ENCODE measurements at places on chromosomes 2 and 18. TPM values are rescaled to one million over a fixed set of nuclear protein-coding genes. Genes with fewer than 3 reads are reported as not detected.

DNA sequence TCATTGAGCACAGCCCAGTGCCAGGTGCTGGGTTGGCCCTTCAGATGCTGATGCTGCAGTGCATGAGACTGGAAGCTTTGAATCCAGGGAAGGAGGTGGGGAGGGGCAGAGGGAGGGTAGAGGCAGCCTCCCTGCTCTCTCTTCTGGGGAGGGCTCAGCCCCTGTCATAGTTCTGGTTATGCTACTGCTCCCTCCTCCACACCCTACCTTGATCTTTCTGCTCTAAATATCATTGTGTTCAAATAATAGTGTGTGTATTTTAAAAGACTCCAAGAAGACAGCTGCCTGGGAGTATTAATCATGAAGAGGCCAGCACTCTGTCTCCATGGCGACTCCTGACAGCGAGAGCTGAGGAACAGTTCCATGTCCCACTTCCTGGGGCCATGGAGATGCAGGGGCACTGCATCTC is 3.8 kb upstream of the EGR4 start:
- H3K4me3 ChIP-seq = no peak overlapping the region
- H3K36me3 ChIP-seq = no peaks in the 10 kb centered on the region
- DNase-seq = no peak
- H3K4me1 ChIP-seq = peaks cover 7% of the 10 kb centered on the region

The PDCD1 gene
- 0.23 TPM for total RNA-seq

The TNFRSF11A gene
- 0.08 TPM for total RNA-seq

The C2orf66 gene
- total RNA-seq = not detected

The ANKRD23 gene
- total RNA-seq = 16.2 TPM

The SAP130 gene
- 27.4 TPM for total RNA-seq

DNA sequence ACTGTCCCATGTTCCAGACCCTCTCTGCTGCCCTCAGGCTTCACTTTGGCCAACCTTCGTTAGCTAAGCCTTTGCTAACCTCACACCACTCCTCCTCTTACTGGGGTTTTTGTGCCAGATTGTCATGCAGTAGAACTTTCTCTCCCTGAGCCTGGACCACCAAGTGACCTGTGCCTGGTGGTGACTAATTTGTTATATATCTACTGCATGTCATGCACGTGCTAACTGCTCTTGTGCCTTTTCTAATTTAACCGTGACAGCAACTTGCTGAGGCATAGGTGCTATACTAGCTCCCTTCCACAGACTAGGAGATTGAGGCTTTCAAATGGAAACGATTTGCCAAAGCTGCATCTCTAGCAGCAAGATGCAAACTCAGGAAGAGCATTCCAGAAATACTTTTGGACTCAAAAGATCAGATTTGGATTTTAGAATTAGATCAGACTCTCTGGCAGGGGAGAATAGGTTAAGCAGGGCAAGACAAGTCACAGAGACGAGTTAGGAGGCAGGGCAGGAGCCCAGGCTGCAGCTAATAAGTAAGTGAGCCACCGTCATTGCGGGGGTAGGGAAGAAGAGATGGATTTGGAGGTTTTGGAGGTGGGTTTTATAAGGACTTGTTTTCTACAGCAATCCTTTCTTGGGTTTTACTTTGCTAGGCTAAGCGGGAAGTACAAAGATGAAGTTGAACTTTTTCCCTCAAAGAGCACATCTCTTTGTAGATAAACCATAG is 1.8 kb downstream of the PPP1R7 start:
- H3K27ac ChIP-seq = peak overlapping the region; percentile 77
- H3K36me3 ChIP-seq = no peaks in the 10 kb centered on the region
- peak overlapping the region; percentile 95 for H3K4me3 ChIP-seq
- peaks cover 25% of the 10 kb centered on the region for H3K4me1 ChIP-seq
- no peaks in the 10 kb centered on the region for H3K27me3 ChIP-seq

- H3K27me3 ChIP-seq = no peaks in the 10 kb centered on the region
- H3K4me3 ChIP-seq = no peak overlapping the region
- peaks cover 4% of the 10 kb centered on the region for H3K36me3 ChIP-seq
- no peak overlapping the region for H3K27ac ChIP-seq
These were observed 48.6 kb downstream of the BIN1 start for GRCh38 chr2:127058246-127058953.

DNA sequence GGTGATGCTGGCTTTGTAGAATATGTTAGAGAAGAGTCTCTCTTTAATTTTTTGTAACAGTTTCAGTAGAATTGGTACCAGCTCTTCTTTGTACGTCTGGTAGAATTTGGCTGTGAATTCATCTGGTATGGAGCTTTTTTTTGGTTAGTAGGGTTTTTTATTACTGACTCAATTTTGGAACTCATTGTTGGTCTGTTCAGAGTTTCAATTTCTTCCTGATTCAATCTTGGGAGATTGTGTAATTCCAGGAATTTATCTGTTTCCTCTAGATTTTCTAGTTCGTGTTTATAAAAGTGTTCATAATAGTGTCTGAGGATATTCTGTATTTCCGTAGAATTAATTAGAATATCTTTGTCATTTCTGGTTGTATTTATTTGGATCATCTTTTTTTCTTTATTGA is 943.5 kb downstream of the TRIB2 start:
- H3K27ac ChIP-seq = no peak overlapping the region
- no peak for DNase-seq
- no peaks in the 10 kb centered on the region for H3K27me3 ChIP-seq
- H3K36me3 ChIP-seq = no peaks in the 10 kb centered on the region
- H3K4me3 ChIP-seq = no peak overlapping the region

DNA sequence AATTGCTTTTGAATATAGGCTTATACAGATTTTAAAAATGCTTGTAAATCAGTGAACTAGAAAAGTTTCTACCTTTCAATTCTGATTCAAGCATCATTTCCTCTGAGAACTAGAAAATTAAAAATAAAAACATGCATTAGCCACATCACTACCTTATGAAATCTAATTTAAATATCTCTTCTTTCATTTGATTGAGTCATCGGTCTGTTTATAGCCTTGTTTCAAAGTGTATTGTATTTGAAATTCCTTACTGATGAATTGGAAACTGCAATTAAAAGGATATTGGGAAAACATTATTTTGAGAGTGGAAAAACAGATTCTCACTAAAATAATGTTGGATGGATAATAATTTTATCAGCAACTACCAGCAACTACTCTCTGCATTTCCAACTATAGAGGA is 717.7 kb upstream of the FAM98A start:
- H3K36me3 ChIP-seq = no peaks in the 10 kb centered on the region
- H3K27ac ChIP-seq = no peak overlapping the region
- H3K27me3 ChIP-seq = no peaks in the 10 kb centered on the region
- no peaks in the 10 kb centered on the region for H3K4me1 ChIP-seq
- H3K4me3 ChIP-seq = no peak overlapping the region

GRCh38 chr2:74316627-74317295 is 26.5 kb downstream of the SLC4A5 start:
- H3K4me3 ChIP-seq = no peak overlapping the region
- H3K4me1 ChIP-seq = no peaks in the 10 kb centered on the region
- H3K36me3 ChIP-seq = peaks cover 49% of the 10 kb centered on the region
- H3K27me3 ChIP-seq = no peaks in the 10 kb centered on the region
- H3K27ac ChIP-seq = no peak overlapping the region

GRCh38 chr18:36295880-36296301 is 1.6 kb upstream of the FHOD3 start:
- DNase-seq = no peak
- H3K36me3 ChIP-seq = no peaks in the 10 kb centered on the region
- H3K27ac ChIP-seq = no peak overlapping the region
- no peak overlapping the region for H3K4me3 ChIP-seq

The KIF5C gene
- 9.4 TPM for total RNA-seq

DNA sequence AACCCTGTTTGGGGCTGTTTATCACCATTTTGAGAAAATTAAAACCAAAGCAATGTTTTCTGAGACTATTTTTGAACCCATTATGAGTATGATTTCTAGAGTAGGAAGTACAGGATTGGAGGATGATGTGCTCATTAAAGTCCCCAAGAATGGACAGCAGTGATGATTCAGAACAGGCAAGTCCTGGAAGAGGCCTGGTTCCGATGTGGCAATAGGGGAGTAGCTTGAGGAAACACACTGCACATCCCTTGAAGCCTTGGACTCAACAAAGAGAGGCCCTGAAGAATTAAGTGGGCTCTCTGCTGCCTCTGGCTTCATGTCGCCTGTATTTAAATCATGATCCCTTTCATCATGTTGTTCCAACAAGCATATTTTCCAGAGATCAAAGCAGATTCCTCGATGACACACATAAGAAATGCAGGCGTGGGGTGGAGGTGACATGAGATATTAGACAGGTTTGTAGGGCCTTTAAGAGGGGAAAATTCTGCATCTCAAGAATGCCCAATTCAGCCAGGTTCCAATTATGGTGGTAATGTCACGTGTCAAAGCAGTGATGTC is 242.2 kb downstream of the FHOD3 start:
- no peaks in the 10 kb centered on the region for H3K4me1 ChIP-seq
- H3K4me3 ChIP-seq = no peak overlapping the region
- no peak for DNase-seq
- no peaks in the 10 kb centered on the region for H3K36me3 ChIP-seq

DNA sequence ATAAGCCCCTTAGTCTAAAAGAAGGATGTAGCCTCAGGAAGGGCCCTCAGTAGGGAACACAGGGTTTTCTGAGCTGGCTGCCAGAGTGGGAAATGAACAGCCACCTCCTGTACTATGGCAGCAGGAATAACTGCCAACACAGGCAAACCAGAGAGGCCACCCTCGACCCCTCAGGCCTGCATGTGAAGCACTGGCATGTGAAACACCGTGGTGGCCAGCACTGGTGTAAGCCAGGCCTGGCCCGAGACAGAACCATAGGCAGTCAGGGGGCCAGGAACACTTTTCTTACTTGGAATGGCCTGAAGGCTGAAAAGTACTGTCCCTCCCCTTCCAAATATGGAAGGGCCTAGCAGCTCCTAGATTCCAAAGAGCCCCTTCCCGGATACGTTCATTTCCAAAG is 28.2 kb downstream of the SFXN5 start:
- H3K4me3 ChIP-seq = no peak overlapping the region
- H3K27me3 ChIP-seq = no peaks in the 10 kb centered on the region
- peaks cover 11% of the 10 kb centered on the region for H3K4me1 ChIP-seq
- no peak for DNase-seq
- no peak overlapping the region for H3K27ac ChIP-seq

The KYNU gene
- total RNA-seq = 1.2 TPM

DNA sequence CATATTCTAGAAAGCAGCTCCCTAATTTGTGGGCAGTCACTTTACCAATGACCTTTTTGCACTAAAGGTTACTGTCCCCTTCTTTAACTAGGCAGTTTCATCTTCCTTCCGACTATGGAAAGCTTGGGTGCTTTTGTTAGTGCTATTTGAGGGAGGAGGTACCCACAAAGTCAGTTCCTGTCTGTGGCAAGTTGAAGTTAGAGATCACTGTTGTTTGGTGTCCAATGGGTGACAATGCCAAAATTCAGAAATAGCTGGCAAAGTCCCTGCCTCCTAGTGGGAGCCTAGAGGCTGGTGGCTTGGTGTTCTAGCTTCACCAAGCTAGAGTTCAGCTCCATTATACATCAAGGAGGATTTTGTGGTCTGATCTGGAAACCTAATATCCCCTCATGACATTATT is 87.1 kb upstream of the PNPT1 start:
- peaks cover 9% of the 10 kb centered on the region for H3K27me3 ChIP-seq
- DNase-seq = no peak
- no peak overlapping the region for H3K4me3 ChIP-seq

The SATB2 gene
- total RNA-seq = 0.49 TPM

The LOXHD1 gene
- 0.39 TPM for total RNA-seq

The CACNB4 gene
- 1.1 TPM for total RNA-seq

DNA sequence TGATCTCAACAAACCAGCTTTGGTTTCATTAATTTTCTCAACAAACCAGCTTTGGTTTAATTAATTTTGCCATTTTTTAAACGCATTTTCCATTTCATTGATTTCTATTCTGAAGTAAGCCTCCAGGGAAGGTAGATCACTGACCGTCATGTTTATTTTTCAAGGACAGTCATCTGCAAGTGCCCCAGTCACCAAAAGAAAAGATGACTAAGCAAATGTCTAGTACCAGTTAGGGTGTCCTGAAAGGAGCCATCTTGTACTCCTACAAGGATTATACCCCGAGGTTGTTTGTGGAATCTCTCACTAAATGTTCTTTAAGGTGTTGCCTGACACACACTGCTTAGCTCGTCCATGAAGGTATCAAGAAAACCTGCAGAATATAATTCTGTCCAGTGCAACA is 6.1 kb upstream of the UGT1A8 start:
- H3K27ac ChIP-seq = no peak overlapping the region
- H3K4me1 ChIP-seq = no peaks in the 10 kb centered on the region
- DNase-seq = no peak
- H3K27me3 ChIP-seq = peaks cover 33% of the 10 kb centered on the region
- no peak overlapping the region for H3K4me3 ChIP-seq
- H3K36me3 ChIP-seq = peaks cover 5% of the 10 kb centered on the region

DNA sequence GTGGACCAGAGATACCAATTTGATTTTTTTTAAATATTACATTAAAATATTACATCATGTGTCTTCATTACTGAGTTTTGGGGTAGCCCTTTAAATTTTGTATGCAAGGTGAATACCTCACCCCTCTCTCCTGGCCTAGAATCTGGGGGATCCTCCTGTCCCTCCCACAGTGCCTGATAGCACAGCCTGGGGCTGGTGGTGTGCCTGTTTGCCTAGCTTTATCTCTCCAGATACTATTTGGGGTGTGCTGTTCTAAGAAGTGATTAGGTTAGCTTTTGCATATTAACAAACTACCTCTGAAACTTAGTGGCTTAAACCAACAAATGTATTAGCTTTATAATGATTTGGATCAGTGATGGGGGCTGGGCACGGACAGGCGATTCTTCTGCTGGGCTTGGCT is 20.7 kb upstream of the B3GNT7 start:
- H3K36me3 ChIP-seq = no peaks in the 10 kb centered on the region
- H3K27ac ChIP-seq = no peak overlapping the region
- no peaks in the 10 kb centered on the region for H3K27me3 ChIP-seq
- no peak for DNase-seq
- no peaks in the 10 kb centered on the region for H3K4me1 ChIP-seq

DNA sequence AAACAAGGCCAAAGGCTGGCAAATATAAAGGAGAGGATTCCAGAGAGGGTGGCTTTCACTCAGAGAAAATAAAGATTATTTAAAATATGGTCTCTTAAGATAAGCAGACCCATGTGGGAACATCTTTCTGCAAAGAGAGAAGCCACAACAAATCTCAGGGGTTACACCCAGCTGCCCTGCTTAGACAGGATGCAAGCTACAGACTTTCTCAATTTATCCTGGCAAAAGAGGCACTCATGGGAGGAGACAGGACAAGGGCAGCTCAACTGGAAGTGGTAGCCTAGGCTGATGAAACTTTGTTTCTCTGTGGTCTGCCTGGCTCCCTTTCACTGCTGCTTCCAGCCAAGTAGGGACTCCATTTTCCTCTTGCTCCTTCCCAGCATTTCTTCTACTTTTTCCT is 25.9 kb upstream of the SULT1C4 start:
- no peak for DNase-seq
- no peaks in the 10 kb centered on the region for H3K36me3 ChIP-seq
- no peak overlapping the region for H3K4me3 ChIP-seq
- H3K27ac ChIP-seq = no peak overlapping the region

The NPAS2 gene
- 5.1 TPM for total RNA-seq

GRCh38 chr18:64288432-64288831 is 139.5 kb upstream of the LINC00305 start:
- H3K27me3 ChIP-seq = no peaks in the 10 kb centered on the region
- no peaks in the 10 kb centered on the region for H3K4me1 ChIP-seq
- H3K27ac ChIP-seq = no peak overlapping the region
- no peak for DNase-seq

The POTEI gene
- total RNA-seq = not detected
